ENCODE measurements at places on chromosomes 7 and 10.

GRCh38 chr7:8360564-8361153, 72.8 kb upstream of the NXPH1 start:
- no peak for DNase-seq

- no peak for DNase-seq
Observed at GRCh38 chr10:91758303-91759146, 39.7 kb upstream of the TNKS2 start.

GRCh38 chr7:132109769-132110168, 466.5 kb downstream of the PLXNA4 start:
- no peak for DNase-seq

GRCh38 chr10:5896208-5897052, 6.4 kb downstream of the FBH1 start:
- DNase-seq = no peak

DNA sequence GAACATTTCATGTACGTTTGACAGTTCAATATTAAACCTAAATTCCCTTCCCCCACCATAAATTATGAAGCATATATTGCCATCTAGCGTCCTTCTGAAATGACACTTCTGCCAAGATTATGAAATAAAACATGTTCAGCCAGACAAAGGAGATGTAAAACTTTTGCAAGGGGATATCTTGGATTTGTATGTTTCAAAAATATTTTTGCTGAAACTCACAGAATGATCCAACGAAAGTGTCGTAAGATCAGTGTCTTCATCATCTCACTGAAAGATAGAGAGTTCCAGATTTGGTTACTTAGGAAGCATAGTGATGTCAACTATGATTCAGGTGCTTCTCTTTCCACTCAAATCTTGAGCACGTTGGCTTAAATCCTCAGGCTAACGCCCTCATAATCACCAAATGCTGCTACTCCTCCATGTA, 904.3 kb downstream of the XPNPEP1 start:
- no peak for DNase-seq

Data from effector CD4-positive, alpha-beta T cell (primary cell).